Right renal pelvis (tissue), 4 donors: ENCODE measurements at places on chromosomes 12 and 14.

DNA sequence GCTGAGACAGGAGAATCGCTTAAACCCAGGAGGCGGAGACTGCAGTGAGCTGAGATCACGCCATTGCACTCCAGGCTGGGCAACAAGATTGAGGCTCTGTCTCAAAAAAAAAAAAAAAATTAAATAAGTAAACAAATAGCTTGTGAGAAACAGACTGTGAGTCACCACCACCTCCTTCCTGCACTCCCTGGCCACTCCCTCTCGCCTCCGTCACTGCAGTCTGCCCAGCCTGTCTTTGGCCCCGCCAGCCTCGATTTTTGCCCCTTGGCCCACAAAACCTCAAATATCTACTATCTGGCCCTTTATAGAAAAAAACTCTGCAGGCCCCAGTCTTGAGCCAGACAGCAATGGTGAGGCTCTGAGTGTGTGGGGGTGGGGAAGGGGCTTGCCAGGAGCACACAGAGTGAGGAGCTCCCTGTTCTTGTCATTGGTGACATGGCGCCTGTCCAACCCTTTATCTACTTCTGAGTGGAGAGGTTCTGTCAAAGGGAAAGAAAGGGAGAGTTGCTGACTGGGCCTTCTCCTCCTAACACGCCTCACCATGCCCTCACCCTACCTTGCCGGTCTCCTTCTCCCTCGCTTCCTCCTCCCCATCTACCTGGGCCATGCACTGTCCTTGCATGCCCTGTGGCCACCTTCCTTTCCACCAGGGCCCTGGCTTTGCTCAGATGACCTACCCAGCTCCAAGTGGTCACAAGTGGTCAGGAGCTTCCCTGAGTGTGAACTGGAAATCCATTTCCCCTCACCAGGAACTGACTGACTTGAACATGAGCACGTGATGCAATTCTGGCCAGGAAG is 22.1 kb downstream of the LGMN start:
- no peak for DNase-seq

GRCh38 chr12:131067981-131068851 is 114.5 kb downstream of the ADGRD1 start:
- DNase-seq, result peak; percentile 37

DNA sequence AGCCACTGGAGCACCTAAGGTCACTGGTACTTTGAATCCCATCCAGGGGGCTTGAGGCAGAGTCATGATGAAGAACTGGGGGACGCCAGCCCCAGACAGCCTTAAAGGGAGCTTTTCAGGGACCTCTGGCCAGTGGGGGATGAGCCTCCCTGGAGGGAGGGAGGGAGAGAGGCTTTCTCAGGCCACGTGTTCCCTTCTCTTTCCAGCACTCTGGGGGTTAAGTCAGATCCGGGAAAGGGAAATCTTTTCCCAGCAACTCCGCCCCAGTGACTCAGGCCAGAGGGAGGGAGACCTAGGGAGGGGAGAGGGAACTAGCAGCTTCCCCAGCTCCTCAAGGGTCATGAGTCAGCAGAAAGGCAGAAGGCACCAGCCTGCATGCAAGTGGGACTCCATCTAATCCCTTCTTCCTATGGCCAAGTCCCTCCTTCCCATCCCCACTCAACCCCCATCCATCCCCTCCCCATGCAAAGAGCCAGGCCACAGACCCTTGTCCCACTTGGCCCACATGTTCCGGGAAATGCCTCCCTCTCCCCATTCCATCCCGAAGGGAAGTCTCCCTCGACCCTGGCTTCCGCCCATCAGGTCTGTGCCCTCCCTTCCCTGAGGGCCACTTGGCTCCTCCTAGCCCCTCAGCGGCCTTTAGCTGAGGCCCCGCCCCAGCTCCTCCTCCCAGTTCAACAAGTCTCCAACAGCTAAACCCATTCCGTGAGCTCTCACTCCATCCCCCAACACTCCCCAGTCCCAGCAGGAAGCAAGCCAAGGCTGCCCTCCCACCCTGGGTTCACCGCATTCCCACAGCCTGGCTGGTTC is 5.6 kb downstream of the TNFRSF1A start:
- peak; percentile 86 for DNase-seq

- no peak for DNase-seq
Measured at GRCh38 chr12:25924491-25925001, 33.9 kb upstream of the RASSF8 start.

DNA sequence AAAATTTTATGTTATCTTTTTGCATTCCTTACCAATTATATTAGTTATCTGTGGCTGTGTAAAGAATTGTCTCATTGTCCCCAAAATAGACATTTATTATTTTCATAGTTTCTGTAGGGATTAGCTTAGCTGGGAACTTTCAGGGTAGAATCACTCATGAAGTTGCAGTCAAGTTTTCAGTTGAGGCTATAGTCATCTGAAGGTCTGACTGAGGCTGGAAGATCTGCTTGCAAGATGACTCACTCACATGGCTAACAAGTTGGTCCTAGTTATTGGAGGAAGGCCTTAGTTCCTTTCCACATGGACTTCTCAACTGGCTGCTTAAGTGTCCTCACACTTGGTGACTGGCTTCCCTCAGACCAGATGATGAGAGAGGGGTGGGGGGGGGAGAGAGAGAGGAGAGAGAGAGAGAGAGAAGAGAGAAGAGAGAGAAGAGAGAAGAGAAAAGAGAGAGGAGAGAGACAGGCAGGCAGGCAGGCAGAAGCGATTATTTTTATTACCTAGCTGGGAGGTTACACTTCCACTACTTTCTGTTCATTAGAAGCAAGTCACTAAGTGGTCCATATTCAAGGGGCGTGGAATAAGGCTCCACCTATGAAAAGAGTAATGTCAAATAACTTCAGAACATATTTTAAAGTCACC is 6.4 kb downstream of the AP5M1 start:
- DNase-seq, result no peak

GRCh38 chr12:50275556-50275955 is 7.8 kb downstream of the LIMA1 start:
- DNase-seq, result no peak

DNA sequence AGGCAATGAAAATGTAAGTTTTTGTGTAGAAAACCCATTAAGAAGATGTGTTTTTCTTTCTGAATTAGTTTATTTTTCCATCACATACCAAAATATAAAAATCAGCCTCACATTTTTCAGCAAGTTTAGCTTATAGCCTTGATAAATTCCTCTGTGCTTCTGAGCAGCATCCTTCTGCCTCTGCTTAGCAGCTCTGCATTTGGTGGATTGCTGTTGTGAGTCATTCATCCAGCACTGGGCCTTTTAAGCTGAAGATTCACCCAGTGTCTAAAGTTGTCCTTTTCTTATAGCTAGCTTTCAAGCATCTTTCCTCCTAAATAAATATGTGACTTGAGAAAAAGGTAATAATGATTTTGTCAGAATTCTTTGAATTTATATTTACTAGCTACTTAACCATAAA is 206.1 kb downstream of the PCNX1 start:
- DNase-seq, result no peak

DNA sequence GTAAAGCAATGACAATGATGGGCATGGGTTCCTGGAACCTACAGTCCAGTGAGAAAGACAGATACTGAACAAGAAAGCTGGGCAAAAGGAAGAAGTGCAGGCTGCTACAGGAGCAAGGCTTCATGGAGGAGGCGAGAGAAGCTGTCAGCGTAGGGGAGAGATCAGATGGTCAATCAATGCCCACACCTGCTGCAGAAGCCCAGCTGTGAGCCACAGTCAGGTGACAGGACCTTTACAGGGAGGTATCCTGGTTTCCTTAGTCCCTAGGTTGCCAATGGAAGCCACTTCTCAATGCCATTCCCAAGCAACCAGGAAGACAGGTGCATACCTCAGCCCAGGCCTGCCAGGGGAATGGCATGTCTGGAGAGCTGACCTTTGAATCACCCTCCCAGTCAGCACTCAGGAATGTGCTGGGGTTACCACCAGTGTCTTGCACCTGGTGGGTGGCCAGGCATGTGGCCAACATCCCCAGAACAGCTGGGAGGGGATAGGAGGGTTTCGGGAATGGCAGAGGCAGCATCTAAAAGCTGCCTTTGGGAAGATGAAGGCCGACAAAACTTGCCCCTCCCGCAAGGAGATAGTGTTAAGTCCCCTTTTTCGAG is 170.3 kb downstream of the TTC7B start:
- DNase-seq, result no peak

DNA sequence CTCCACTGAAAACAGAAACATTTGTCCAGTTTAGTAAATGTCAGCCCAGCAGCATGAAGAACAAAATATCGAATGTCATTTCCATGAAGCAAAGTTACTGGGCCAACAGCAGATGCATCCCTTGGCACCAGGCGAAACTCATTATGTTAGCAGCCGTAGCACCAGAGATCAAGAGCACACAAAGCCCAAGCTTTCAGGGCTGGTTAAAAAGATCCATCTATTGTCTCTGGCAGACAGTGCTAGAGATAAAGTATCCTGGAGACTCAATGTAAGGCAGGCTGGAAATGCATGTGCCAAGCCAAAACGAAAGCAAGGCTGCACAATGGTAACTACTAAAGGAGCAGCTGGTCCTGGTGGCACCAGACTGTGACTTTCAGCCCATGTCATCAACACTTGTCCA is 120.3 kb upstream of the PLEKHG7 start:
- no peak for DNase-seq

DNA sequence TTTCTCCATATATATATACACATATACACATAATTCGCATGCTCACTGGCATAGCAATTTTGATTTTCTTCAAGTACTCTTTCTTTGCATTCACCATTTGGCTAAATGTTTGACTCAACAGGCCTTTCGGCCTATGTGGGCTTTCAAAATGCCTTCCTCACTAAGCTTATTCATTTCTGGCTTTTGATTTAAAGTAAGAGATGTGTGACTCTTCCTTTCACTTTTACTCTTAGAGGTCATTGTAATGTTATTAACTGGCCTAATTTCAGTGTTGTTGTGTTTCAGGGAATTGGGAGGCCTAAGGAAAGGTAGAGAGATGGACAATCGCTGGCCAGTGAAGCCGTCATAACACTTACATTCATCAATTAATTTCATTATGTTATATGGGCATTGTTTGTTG is 14.5 kb upstream of the KLRD1 start:
- no peak for DNase-seq
